ENCODE measurements at places on chromosomes 7 and 10.

DNA sequence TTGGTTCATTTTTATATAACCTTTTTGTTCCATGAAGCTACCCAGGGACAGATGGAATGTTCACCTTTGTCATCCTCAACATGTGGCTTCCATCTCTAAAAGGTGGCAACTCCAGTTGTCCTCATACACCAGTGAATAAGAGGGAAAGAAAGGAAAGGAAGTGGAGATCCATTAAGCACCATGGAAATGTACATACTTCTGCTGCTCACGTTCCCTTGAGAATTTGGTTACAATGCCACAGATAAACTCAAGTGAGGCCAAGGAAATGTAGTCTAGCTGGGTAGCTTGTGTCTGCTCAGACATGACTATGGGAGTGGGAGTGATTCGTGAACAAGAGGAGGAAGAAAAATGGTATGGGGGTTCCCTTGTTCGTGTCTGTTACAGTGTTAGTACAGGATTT is 237.1 kb upstream of the FAM3C start:
- DNase-seq = no peak

DNA sequence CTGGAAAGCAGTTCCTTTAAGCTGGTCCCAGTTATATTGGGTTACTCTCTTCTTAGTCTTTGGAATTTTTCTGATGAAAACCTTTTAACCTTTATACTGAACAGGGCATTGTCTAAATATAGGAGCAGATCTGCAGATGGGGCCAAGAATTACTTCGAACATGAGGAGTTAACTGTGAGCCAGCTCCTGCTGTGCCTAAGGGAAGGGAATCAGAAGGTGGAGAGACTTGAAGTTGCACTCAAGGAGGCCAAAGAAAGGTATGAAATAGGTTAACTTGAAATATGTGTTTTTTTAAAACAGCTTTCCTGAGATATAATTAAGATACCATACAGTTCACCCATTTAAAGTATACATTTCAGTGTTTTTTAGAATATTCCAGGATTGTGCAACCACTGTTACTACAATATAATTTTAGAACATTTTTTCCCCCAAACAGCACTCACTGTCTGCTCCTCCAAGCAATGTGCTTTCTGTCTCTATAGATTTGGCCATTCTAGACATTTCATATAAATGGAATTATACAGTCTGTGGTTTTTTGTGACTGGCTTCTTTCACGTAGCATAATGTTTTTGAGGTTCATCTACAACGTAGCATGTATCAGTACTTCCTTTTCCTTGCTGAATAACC is 18.9 kb downstream of the OPTN start:
- no peak for DNase-seq

- DNase-seq = no peak
Measured at GRCh38 chr7:135386776-135387175, 123.1 kb downstream of the CNOT4 start.

GRCh38 chr10:62637249-62638061 is 167.1 kb upstream of the ADO start:
- peak; percentile 65 for DNase-seq

- no peak for DNase-seq
Measured at GRCh38 chr10:61883371-61884025, 18.0 kb upstream of the ARID5B start.

DNA sequence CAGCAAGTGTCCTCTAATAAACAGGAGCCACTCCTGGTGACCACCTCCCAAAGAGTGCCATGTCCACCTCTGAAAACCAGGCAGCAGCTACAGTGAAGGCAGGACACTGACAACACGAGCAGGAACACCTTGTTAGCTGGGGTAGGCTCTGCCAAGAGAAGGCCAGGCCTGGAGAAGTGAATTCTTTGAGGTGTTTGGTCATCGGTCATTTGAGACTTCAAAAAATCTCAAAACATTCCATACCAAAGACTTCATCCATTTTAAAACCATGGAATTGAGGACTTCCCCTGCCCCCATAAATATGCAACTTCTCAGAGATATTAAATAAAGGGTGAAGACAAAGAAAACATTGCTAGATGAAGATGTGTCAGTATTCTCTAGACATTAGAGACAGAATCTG is 28.4 kb upstream of the OPALIN start:
- no peak for DNase-seq

GRCh38 chr7:105934572-105935185 is 28.4 kb upstream of the CDHR3 start:
- no peak for DNase-seq

- no peak for DNase-seq
Measured at GRCh38 chr10:79007421-79008319, 61.1 kb upstream of the ZMIZ1 start.

- DNase-seq = no peak
Measured at GRCh38 chr10:131043039-131043691, 268.4 kb downstream of the TCERG1L start.

- DNase-seq = no peak
Measured at GRCh38 chr10:131430716-131431412, 119.3 kb upstream of the TCERG1L start.

GRCh38 chr10:7264313-7264756 is 146.5 kb downstream of the SFMBT2 start:
- DNase-seq = no peak

All from stimulated activated CD4-positive, alpha-beta T cell treated with anti-CD3 and anti-CD28 coated beads, Interleukin-2, amount 100 ng/mL, for 48 hours (primary cell).